Colonic mucosa (tissue), 4 donors: ENCODE measurements at places on chromosomes 11 and 22. TPM values are rescaled to one million over a fixed set of nuclear protein-coding genes. Genes with fewer than 3 reads are reported as not detected.

DDIAS gene
- 7.8 TPM for total RNA-seq

DNA sequence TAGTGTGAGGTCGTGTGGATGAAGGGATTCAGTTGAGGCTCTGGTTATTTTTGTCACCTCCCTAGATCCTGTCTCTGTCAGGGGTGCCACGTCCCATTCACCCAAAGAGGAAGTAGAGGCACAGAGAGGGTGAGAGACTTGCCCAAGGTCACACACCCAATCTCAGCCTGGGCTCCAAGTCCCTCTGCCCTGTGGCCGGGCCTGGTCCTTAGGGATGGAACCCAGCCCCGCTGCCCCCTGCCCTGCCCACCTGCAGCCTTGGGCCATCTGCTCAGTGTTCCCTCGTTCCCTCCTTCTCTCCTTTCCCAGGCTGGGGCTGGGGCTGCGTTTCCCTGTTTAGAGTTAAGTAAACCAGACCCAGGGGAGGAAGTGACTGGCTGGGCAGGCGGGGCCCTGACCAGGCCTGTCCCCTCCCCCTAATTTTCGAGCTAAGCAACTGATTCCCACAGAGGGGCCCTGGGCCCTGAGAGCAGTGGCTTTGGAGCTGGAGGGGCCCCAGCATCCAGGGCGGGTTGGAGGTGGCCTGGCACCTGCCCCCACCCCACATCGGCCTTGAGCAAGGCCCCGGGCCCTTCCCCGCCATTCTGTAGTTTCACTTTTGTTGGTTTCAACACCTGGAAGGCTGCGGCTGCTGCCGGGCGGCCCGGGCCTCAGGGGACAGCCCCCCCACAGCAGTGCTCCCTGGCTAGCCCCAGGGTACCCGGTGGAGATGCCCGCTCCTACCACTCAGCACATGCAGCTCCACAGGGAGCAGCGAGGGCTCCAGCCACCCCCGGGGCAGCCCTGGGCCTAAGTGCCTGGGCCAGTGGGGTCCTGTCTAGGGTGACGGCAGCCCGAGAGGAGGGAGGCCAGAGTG, 1.5 kb downstream of the TCIRG1 start:
- peak overlapping the region; percentile 86 for H3K4me3 ChIP-seq
- H3K27me3 ChIP-seq = no peaks in the 10 kb centered on the region
- H3K27ac ChIP-seq = peak overlapping the region; percentile 70

DNA sequence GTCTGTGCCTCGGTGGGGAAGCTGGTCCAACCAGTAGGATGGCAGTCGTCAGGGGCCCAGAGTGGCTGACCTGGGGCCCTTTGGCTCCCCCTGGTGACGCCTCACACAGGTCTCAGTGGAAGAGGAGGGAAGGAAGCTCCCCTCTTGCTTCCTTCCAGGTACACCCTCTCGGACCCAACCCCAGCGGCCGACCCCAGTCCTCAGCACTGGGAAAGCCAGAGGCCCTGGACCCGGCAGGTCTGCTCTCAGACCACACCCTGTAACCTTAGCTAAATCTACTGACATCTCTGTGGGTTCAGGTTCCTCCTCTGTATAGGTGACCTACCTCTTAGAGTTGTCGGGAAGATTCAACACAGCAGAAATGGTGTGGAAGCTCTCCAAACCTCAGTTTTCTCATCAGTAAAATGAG, 3.4 kb upstream of the SCUBE1 start:
- no peaks in the 10 kb centered on the region for H3K4me1 ChIP-seq
- no peaks in the 10 kb centered on the region for H3K36me3 ChIP-seq
- peak; percentile 65 for DNase-seq
- H3K27me3 ChIP-seq = peaks cover 23% of the 10 kb centered on the region
- no peak overlapping the region for H3K4me3 ChIP-seq
- no peak overlapping the region for H3K27ac ChIP-seq

DNA sequence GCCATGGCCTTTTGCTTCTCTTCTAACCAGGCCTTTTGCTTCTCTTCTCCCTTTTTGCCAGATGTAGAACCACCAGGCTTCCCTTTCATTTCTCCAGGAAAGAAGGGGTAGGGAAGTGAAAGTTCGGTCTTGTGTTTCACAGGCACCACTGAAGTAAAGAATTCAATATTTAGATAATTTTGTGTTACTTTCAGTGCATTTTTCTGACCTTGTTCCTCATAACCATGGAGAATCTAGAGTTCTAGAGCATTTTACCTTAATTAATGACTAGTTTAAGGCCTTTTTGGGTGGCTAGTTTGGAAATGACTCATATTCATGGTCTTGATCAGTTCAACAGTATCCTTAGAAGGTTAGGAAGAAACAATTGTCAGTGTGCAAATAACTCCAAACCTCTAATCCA, 22.7 kb downstream of the GRAMD1B start:
- DNase-seq = no peak
- no peaks in the 10 kb centered on the region for H3K36me3 ChIP-seq
